ENCODE measurements at places on chromosomes 11 and 22. TPM values are rescaled to one million over a fixed set of nuclear protein-coding genes. Genes with fewer than 3 reads are reported as not detected.

P4HA3 gene
- not detected for total RNA-seq

GRCh38 chr11:120712881-120713280 lies 201.3 kb downstream of the GRIK4 start:
- no peak for DNase-seq

DNA sequence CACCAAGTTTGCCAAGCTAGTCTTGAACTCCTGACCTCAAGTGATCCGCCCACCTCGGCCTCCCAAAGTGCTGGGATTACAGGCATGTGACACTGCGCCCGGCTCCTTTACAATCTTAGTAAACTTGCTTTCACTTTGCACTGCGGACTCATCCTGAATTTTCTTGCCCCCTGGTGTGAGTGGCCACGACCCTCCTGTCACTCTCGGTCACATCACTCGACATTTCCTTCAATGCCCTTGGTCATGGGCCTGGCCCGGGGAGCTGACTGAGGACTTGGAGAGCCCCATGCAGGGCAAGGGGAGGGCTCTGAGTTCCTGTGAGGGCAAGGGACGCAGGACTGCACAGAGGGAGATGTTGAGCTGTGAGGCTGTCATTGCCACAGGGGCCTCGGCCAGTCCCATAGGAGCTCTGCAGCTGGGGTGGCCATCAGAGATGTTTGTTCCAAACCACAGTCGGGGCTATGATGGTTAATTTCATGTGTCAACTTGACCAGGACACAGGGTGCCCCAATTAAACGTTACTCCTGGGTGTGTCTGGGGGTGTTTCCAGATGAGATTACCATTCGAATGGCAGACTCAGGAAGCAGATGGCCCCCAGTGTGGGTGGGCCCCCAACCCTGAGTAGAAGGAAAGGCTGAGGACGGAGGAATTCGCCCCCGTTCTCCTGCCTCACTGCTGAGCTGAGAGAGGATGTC lies 21.2 kb downstream of the A4GALT start:
- DNase-seq: no peak

- no peak for DNase-seq
These were observed 100.3 kb downstream of the GUCY1A2 start for GRCh38 chr11:106917973-106918372.

MRGPRF gene
- 1.3 TPM for total RNA-seq

DNA sequence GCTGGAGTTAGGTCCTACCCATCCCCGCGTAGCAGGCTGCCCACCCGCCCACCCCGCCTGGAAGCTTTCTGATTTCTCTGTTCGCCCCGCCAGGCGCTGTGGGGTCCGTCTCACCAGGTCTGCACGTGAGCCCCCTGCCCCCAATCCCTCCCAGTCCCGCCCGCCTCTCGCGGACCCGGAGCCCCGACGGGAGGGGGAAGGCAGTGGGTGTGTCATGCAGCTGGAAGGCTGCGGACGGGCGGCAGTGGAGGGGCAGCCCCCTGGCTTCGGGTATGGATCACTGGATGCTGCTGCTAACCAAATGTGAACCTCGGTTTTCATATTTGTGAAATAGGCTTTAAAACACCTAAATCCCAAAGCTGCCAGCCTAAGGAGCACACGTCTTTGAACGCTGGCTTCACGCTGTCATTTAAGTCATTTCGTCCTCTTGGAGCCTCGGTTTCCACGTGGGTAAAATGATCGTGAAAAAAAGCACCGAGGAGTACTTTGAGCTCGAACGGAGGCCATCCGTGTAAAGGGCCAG lies 568 bp upstream of the BIK start:
- DNase-seq: no peak

GSTP1 gene
- total RNA-seq: 3,578 TPM

ARHGAP8 gene
- 9.9 TPM for total RNA-seq

- no peak for DNase-seq
These were observed 710 bp upstream of the DGCR2 start for GRCh38 chr22:19122752-19123492.
